ENCODE measurements at places on chromosomes 4 and X.

DNA sequence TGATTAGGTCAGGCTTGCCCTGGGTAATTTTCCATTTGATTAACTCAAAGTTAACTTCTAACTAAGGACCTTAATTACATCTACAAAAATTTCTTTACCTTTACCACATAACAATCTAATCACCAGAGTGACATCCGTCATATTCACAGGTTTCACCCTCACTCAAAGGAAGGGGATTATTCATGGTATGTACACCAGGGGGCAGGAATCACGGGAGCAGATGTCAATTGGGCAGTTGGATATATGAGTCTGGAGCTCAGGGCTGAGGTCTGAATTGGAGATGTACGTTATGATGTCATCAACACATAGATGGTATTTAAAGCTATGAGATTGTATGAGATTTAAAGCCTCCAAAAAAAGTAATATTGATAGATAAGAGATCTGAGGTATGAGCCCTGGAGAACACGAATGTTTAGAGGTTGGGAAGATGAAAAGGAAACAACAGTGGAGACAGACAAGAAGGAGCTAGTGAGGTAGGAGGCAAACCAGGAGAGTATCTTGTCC, 52.9 kb downstream of the PGRMC1 start:
- no peak for DNase-seq

DNA sequence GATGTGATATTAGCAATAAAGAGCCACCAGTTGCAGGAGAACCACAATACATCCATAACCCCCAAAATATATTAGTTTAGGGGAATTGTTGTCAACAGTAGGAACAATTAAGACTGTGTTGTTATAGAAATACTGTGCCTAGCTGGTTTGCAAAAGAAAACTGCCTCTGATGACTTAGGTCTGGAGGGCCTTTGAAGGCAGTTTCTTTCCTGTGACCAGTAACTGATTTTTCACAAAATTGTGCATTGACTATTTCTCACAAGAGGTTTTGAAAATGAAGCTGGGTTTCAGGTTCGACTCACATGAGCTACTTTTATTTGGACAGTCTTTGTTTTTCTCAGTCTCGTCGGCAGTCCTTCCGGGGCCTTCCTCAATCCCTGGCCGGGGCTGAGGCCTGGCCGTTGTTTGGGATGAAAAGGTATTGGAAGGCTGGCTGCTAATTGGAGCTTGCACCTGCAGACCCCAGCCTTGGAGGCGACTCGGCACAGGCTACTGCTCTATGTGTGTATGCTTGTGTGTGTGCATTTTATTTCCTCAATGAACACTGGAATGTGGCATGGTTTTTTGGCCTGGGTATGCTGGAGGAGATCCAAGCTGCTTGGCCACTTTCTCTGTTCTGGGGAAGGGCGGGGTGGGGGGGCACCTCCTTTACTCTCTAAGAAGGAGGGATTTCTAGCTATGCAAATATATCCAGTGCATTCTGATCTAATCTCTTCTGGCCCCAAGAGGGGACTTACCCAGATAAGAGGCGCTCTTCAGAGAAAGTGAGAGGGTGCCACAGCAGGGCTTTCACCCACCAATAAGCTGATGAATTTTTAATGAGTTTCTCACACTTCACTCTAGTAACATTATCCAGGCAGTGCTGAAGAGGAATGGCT, 49.5 kb upstream of the LNX1 start:
- DNase-seq: no peak

DNA sequence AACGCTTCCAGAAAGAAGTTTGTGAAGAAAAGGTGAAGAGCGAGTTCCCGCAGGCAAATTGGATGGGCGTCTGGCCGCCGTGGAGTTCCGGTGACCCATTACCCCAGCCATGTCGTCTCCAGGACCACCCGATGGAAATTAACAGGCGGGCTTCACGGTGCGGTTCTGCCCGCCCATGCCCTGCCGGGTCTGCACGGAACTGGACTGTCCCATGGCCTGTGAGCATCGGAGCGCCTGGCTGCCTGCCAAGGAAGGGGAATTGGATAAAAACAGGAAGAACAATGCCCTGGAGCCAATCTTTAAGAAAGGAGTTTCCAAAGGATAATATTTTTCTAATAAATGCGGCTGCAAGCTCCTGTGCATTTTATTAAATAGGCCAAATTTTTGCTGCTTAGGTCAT, 319.8 kb upstream of the SLC7A11 start:
- no peak for DNase-seq

DNA sequence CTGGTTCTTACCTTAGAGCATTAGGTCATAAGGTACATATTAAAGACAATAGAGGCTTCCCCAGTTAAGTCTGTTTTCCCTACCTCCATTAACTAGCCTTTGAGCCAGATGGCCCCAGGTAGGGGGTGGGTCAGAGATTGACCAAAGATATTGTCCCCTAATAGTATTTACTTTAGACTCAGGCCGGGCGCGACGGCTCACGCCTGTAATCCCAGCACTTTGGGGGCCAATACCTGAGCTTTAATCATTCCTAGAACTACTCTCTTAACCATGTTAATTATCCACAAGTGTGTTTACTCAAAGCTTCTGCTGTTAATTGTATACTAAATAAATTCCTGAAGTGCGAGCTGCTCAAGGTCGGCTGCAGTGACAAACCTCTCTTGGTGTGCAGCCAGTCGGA, 28.0 kb upstream of the AMBN start:
- DNase-seq: no peak

GRCh38 chr4:84967243-84967690, 777 bp upstream of the WDFY3 start:
- no peak for DNase-seq

DNA sequence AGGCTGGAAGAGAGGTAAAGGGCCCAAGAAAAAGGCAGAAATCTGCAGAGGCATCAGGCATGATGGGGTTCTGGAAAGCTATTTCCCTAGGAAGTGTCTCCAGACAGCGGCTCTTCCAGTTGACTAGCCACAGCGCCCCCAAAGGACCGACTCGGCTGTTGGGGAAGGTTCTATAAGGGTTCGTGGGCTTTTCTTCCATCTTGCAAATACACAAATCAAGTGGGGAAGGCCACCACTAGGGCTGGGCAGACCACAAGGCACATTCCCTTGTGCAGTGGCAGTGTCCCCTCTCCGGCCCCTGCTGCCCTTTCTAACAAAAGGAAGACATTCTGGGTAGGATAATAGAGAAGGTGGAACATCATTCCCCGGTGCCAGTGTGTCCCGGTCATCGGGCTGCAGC, 18.2 kb downstream of the BCOR start:
- no peak for DNase-seq

DNA sequence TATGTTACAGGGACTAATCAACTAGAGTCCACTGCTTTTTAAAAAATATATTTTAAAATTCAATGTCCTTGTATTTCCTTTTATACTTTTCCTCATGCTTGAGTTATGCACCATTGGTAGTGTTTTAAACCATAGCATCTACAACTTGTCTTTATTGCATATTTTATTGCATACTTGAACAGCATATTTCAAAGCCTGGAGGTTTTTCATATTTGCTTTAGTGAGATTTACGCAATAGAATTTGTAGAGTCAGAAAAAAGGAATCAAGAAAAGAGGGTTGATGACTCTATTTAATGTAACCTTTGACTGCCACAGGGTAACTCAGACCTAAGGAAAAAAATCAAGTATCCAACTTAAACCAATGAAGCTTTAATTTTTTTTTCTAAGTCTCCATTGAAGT, 1165.7 kb upstream of the IGFBP7 start:
- no peak for DNase-seq

Data from stimulated activated CD4-positive, alpha-beta T cell treated with anti-CD3 and anti-CD28 coated beads, Interleukin-1b, Interleukin-23, amount 100 ng/mL, for 1 hour (primary cell).